ENCODE measurements at places on chromosomes 3 and 15. TPM values are rescaled to one million over a fixed set of nuclear protein-coding genes. Genes with fewer than 3 reads are reported as not detected.

- no peaks in the 10 kb centered on the region for H3K4me1 ChIP-seq
- H3K27me3 ChIP-seq: no peaks in the 10 kb centered on the region
- no peak overlapping the region for H3K4me3 ChIP-seq
- H3K27ac ChIP-seq: no peak overlapping the region
- no peak for DNase-seq
These were observed 10.5 kb downstream of the KIF15 start for GRCh38 chr3:44772099-44772442.

GRCh38 chr3:2092758-2093157 is 5.9 kb upstream of the CNTN4 start:
- H3K27me3 ChIP-seq: no peaks in the 10 kb centered on the region
- H3K36me3 ChIP-seq: no peaks in the 10 kb centered on the region
- DNase-seq: no peak
- H3K4me1 ChIP-seq: no peaks in the 10 kb centered on the region

GRCh38 chr15:43702174-43702573 is 8.5 kb downstream of the CKMT1A start:
- H3K36me3 ChIP-seq: no peaks in the 10 kb centered on the region
- H3K4me1 ChIP-seq: no peaks in the 10 kb centered on the region
- H3K27me3 ChIP-seq: peaks cover 6% of the 10 kb centered on the region
- DNase-seq: no peak
- H3K4me3 ChIP-seq: no peak overlapping the region

GRCh38 chr15:32718227-32718820 is 520 bp downstream of the GREM1 start:
- no peak overlapping the region for H3K27ac ChIP-seq
- H3K36me3 ChIP-seq: no peaks in the 10 kb centered on the region
- H3K27me3 ChIP-seq: peaks cover 18% of the 10 kb centered on the region
- DNase-seq: no peak
- H3K4me1 ChIP-seq: no peaks in the 10 kb centered on the region

- H3K4me1 ChIP-seq: peaks cover 22% of the 10 kb centered on the region
- no peaks in the 10 kb centered on the region for H3K27me3 ChIP-seq
- no peaks in the 10 kb centered on the region for H3K36me3 ChIP-seq
- peak overlapping the region; percentile 94 for H3K4me3 ChIP-seq
- DNase-seq: peak; percentile 26
These were observed 701 bp downstream of the SGO1 start for GRCh38 chr3:20185331-20185678.

DNA sequence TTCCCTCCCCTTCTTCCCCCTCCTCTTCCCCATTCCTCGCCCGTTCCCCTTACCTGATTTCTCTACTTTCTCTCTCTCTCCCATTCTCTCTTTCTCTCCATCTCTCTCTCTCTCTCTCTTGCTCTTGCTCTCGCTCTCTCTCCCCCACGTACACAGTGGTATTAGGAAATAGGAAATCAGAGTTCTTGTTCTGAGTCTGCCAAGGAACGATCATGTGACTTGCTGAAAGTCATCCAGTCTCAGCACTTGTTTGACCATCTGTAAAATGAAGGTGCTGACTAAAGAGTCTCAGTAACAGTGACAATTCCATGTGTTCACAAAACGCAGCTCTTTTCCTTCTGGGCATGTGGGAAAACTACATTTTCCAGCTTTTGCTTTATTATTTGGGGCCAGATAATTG is 445.0 kb upstream of the TGFBR2 start:
- no peaks in the 10 kb centered on the region for H3K27me3 ChIP-seq
- no peaks in the 10 kb centered on the region for H3K4me1 ChIP-seq
- H3K27ac ChIP-seq: no peak overlapping the region
- no peaks in the 10 kb centered on the region for H3K36me3 ChIP-seq

The GOLGA6A gene
- total RNA-seq: 0.07 TPM

The TRPM1 gene
- total RNA-seq: not detected

The SLC38A3 gene
- not detected for total RNA-seq

The MEGF11 gene
- total RNA-seq: not detected

The BSN gene
- total RNA-seq: 0.46 TPM

All from CD8-positive, alpha-beta memory T cell (primary cell).